Activated CD8-positive, alpha-beta memory T cell treated with anti-CD3 and anti-CD28 coated beads, Interleukin-2, amount 50 U/mL, for 4 hours (primary cell): ENCODE measurements at places on chromosomes 2 and 18.
A peak's percentile ranks its signal among the peaks of the same experiment; 100 is the strongest.

GRCh38 chr2:180747728-180748127, 232.7 kb upstream of the UBE2E3 start:
- no peak for DNase-seq

GRCh38 chr18:27130065-27130630, 55.0 kb downstream of the CHST9 start:
- DNase-seq = no peak

GRCh38 chr2:156817430-156817829, 381.3 kb downstream of the GPD2 start:
- DNase-seq = no peak

GRCh38 chr2:133988316-133988891, 265.5 kb upstream of the MGAT5 start:
- DNase-seq = no peak

DNA sequence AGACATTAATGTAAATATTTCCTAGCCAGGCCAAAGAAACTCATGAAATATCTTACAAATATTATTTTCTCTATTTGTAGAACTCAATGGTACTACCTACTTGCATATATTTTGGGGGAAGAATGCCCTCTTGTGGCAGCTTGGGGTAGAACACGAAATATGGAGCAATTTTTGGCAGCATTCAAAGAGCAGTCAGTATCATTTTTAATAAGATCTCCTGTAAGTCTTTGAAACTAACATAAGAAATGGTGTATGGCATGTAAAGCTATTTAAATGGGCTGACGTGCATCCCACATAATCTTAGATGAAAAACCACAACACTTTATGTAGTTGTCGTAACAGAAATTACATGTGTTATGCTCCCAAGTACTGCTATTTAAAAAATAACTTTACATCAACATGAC, 62.3 kb upstream of the CCDC195 start:
- peak; percentile 53 for DNase-seq

- no peak for DNase-seq
These were observed 20.7 kb downstream of the TANC1 start for GRCh38 chr2:158989165-158989564.

- DNase-seq = no peak
These were observed 32.0 kb upstream of the C1QL2 start for GRCh38 chr2:119190321-119191111.

DNA sequence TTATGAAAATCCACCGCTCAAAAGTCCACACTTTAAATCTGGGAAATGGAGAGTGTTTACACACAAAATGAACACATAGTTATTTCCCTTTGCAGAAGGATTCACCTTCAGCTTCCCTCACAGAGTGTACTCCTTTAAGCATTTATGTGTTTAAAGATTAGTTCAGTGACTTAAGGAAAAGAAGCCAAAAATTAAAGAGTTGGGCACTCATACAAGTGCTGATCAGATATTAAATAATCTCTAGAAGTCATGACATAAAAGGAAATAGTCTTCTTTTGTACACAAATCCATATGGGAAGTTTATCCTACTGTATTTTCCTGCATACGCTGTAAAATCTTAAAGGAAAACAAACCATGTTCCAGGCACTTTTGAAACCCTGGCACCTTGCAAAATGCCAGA, 174.2 kb downstream of the LNPK start:
- no peak for DNase-seq
